ENCODE measurements at places on chromosomes 5 and 9.

- no peak for ATAC-seq
Observed at GRCh38 chr5:153749960-153750359, 259.5 kb downstream of the GRIA1 start.

GRCh38 chr9:7452378-7452777, 347.2 kb downstream of the DMAC1 start:
- no peak for ATAC-seq

- no peak for ATAC-seq
Observed at GRCh38 chr5:90285581-90285980, 124.0 kb downstream of the CETN3 start.

- ATAC-seq, result peak; percentile 29
Observed at GRCh38 chr9:35691334-35691650, 1.6 kb upstream of the TPM2 start.
